ENCODE measurements at places on chromosomes 13 and 19. TPM values are rescaled to one million over a fixed set of nuclear protein-coding genes. Genes with fewer than 3 reads are reported as not detected.
A peak's percentile ranks its signal among the peaks of the same experiment; 100 is the strongest.

PTPRH gene
- 7.4 TPM for total RNA-seq

IFNL1 gene
- not detected for total RNA-seq

DNA sequence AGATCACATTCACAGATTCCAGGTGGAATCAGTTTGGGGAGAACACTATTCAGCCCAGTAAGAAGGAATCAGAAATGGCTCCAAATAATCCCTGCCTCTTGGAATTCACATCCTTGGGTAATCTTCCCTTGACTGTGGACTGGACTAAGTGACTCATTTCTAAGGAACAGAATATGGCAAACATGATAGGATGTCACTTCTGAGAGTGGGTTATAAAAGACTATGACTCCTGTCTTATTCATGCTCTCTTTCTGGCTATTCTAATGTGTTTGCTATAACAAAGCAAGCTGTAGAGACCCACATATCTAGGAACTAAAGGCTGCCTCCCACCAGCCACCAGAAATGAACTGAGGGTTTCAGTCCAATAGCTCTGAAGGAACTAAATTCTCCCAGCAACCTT lies 37.8 kb downstream of the MBD3L2B start:
- no peak for DNase-seq
- H3K27me3 ChIP-seq, result no peaks in the 10 kb centered on the region
- peaks cover 7% of the 10 kb centered on the region for H3K36me3 ChIP-seq
- H3K4me1 ChIP-seq, result no peaks in the 10 kb centered on the region
- no peak overlapping the region for H3K4me3 ChIP-seq

- H3K4me3 ChIP-seq, result peak within 1 kb of the TSS; percentile 89
- DNase-seq, result peak; percentile 48
- peak within 1 kb of the TSS; percentile 79 for H3K27ac ChIP-seq
Measured at GRCh38 chr19:12834566-12834943, at the start of gene RTBDN. Gene RTBDN, minus strand, starts transcription at chr19:12834579. Its CDS starts 4,600 bp downstream, at chr19:12829979.

DNA sequence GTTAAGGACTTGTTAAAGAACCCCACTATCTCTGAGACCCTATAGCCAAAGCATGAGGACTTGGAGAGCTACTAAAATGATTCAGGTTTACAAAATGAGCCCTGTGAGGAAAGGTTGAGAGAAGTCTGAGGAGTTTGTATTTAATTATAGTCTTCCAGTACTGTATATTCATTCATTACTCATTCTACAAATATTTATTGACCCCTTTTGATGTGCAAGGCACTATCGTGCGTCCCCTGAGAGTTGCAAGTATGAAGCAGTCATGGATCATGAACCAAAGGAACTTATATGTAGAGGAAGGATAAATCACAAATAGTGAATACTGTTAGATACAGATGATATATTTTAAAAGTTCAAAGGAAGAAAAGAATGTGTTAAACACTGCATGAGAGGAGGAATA lies 84.4 kb downstream of the DNAJC15 start:
- no peaks in the 10 kb centered on the region for H3K27me3 ChIP-seq
- no peak overlapping the region for H3K4me3 ChIP-seq
- peaks cover 2% of the 10 kb centered on the region for H3K4me1 ChIP-seq
- no peak for DNase-seq

- no peaks in the 10 kb centered on the region for H3K36me3 ChIP-seq
- H3K27ac ChIP-seq, result peak overlapping the region; percentile 33
- no peak for DNase-seq
- no peaks in the 10 kb centered on the region for H3K4me1 ChIP-seq
- H3K27me3 ChIP-seq, result no peaks in the 10 kb centered on the region
Measured at GRCh38 chr19:3743486-3743885, 18.0 kb downstream of the APBA3 start.

GRCh38 chr13:110628952-110629701 lies 13.8 kb downstream of the NAXD start:
- peaks cover 6% of the 10 kb centered on the region for H3K27me3 ChIP-seq
- H3K4me1 ChIP-seq, result peaks cover 40% of the 10 kb centered on the region

DNA sequence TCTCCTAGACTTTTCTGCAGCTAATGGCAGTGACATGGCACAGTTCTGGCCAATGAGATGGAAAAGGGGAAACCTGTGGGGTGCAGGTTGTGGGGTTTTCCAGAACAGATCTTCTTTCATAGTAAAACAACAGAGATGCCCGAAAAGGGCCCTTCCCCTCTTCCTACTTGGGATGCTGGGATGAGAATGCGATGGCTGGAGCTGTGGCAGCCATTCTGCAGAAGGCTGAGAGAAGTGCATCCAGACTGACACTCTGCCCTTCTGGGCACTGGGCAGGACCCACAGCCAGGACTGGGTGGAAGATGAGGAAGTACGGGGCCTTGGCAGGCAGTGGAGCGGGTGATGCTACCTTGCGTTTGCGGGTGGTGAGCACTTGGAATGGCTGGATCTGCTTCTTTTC lies 16.9 kb upstream of the PLA2G4C start:
- no peak for DNase-seq
- no peak overlapping the region for H3K4me3 ChIP-seq
- no peaks in the 10 kb centered on the region for H3K27me3 ChIP-seq

- no peak for DNase-seq
- no peak overlapping the region for H3K27ac ChIP-seq
- H3K4me3 ChIP-seq, result no peak overlapping the region
- no peaks in the 10 kb centered on the region for H3K4me1 ChIP-seq
- H3K27me3 ChIP-seq, result no peaks in the 10 kb centered on the region
- no peaks in the 10 kb centered on the region for H3K36me3 ChIP-seq
Measured at GRCh38 chr13:22736768-22737092, 444.0 kb upstream of the SGCG start.

- no peak for DNase-seq
- H3K4me3 ChIP-seq, result no peak within 1 kb of the TSS
- H3K36me3 ChIP-seq, result no peaks in the 10 kb centered on the region
- peaks cover 14% of the 10 kb centered on the region for H3K27me3 ChIP-seq
- H3K27ac ChIP-seq, result peak within 1 kb of the TSS; percentile 6
- H3K4me1 ChIP-seq, result no peaks in the 10 kb centered on the region
Measured at GRCh38 chr19:49896863-49897621, at the start of gene IL4I1. Gene IL4I1, minus strand, starts transcription at chr19:49896887. Its CDS starts 727 bp downstream, at chr19:49896160.

DNA sequence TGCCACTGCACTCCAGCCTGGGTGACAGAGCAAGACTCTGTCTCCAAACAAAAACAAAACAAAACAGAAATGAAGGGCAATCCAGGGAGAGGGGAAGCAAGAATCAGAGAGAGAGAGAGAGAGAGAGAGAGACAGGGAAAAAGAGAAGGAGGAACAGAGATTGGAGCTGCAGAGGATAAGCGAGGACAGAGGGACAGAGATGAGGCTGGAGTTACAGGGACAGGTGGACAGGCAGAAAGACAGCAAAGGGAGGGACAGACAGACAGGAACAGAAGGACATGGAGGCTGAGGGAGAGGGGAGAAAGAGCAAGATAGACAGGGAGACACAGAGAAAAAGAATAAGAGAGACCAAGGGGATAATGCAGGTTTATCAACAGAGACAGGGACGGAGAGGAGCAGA lies 1.3 kb upstream of the CRX start:
- H3K27me3 ChIP-seq, result peaks cover 10% of the 10 kb centered on the region
- peak overlapping the region; percentile 62 for H3K27ac ChIP-seq
- no peaks in the 10 kb centered on the region for H3K36me3 ChIP-seq
- peak overlapping the region; percentile 26 for H3K4me3 ChIP-seq

DNA sequence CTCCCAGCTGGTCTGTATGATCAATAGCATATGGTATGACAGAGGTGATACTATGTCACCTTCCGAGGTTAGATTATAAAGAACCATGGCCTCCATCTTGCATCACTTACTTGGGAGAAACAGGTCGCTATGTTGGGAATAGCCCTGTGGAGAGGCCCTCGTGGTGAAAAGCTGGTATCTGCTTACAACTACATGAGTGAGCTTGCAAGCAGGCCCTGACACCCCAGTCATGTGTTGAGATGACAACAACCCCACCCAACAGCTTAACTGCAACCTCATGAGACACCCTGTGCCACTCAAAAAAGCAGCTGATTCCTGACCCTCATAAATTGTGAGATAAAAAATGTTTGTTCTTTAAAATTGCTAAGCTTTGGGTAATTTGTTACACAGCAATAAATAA lies 18.8 kb downstream of the MTRF1 start:
- H3K4me1 ChIP-seq, result peaks cover 4% of the 10 kb centered on the region
- DNase-seq, result no peak
- no peaks in the 10 kb centered on the region for H3K36me3 ChIP-seq
- H3K27ac ChIP-seq, result no peak overlapping the region
